ENCODE measurements at places on chromosomes 16 and 17. TPM values are rescaled to one million over a fixed set of nuclear protein-coding genes. Genes with fewer than 3 reads are reported as not detected.

Gene G6PC1
- total RNA-seq: not detected

DNA sequence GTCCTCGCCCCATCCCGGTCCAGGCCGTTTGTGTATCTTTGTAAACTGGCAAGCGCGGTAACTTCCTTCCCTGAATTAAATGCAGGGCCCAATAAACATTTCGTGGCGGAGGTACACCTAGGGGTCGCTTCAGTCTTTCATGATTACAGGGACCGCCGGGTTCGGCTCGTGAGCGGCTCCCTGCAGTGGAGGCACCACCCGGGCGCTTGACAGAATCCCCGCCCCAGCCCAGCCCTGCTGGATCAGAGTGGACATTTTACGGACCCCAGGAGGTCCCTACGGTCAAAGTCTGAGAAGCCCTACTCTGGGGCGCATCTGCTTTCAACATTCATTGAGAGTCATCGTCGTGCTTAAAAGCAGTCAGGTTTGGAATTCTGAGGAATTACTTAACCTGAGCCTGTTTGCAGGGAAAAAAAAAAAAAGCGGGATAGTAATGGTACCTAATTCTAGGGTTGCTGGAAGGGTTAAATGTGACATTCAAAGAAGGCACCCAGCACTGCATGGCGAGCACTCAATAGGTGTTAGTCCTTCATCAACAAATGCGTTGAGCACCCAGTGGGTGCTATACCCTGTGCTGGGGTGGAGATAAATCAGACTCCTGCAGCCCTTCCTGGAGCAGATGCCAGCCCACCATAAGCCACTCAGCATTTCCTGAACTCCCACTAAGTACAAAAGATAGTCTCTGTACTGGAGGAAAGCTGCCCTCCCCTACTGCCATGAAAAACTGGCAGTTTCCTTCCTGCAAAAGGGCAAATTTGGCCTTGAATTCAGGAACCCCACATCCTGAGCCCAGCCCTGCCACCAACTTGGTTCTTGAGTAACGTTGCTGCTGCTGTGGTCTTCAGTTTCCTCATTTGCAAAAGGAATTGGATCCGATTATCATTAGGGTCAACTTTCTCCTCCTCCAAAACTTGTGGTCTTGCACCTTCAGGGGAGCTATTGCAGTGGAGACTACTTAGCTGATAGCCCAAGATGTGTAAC, 658 bp upstream of the DUSP3 start:
- DNase-seq: no peak

DNA sequence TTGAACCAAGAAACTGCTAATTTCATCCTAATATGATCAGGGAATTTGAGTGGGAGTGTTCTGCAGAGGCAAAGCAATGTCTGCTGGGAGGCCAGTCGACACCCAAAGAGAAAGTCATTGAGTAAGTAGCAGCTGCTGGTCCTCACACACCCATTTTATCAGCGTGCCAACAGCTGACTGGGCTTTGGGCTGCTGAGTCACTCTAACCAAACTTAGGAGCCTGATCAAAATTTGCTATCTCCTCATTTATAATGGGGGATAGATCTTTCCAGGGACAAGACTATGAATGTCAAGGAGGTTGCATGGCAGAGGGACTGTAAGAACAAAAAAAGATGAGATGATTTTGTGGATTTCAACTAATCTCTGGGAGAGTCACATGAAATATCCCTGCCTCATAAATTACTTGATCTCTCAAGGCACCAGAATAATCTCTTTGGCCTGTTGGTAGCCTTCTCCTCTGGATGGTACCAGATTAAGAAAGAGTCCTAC, 32.9 kb downstream of the CPSF4L start:
- DNase-seq: peak; percentile 82

DNA sequence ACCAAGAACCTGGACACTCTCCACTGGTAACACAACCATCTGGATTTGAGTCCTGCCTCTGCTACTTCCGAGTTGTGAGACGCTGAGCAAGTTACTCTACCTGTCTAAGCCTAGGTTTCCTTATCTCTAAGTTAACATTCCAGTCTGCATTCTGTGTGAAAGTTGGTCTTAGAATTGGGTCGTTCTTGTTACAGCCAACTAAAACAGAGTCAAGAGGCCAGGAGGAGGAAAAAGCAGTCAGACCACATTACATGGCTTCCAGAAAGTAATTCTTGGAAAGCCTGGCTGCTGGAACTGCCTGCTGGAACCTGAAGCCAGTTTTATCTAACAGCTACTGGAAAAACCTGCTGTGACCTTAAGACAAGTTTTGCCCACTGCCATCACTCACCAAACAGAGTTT, 38.4 kb upstream of the XYLT1 start:
- DNase-seq: no peak

DNA sequence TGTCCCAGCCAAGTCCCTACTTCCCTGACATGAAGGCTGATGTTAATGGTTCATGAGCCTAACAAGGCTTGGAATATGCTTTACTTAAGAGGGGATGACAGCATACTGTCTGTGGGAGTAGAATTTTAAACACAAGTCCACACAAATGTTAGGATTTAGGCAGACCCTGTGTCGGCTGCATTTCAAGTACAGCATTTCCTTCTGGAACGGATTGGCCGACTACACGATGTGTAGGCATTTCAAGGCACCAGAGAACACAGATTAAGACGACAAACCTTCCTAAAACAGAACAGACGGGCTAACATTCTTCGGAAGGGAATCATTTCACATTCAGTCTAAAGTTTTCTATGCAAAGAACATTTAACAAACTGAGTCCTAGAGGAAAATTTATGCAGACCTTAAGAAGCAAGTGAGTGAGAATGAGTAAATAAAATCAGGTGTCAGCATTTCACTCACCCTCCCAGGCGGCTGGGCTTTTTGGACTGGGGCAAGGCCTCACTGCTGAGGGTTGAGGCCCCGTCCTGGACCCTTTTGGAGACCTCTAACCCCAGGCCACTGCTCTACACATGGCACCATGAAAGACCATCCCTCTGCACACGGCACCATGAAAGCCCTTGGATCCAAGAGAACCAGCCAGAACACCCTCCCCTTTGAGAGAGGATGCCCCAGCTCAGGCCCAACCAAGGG, 67.5 kb downstream of the SMPD3 start:
- no peak for DNase-seq

DNA sequence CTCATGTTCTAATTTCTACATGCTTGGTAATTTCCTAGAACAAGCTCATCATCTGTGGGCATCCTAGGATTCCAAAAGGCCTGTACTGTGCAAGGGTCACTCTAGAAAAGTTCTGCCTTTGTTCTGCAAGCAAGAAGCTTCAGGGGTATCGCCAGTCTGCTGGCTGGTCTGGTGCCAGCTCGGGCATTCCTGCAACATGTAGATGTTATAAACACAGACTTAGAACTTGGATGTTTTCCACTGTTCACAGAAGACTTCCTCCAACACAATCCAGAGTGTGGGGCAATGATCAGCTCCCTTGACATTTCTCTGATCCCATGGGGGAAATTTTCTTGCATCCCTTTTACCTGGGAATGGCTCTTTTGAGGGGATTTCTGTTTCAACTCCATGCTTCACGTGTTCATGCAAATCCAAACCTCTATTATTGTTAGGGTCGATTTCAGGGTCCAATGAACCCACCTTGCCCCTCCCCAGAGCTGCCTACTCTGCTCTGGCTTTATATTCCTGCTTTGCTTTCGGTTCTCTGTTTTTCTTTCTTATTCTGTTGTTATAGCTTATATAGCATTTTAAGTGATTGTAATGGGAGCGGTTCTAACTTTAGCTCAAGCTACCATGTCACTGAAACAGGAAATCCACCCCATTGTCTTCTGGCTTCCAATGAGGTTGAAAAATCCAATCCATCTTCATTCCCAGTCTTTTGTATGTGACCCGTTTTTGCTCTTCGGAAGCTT, 25.3 kb downstream of the UBE2O start:
- peak; percentile 51 for DNase-seq

GRCh38 chr16:1117176-1117900, 21.3 kb upstream of the C1QTNF8 start:
- no peak for DNase-seq

- no peak for DNase-seq
Observed at GRCh38 chr16:56711862-56712261, 18.1 kb upstream of the NUP93 start.

- DNase-seq: no peak
Observed at GRCh38 chr17:77798031-77798430, 160.5 kb upstream of the TNRC6C start.

GRCh38 chr17:10059684-10060211, 138.7 kb downstream of the GAS7 start:
- peak; percentile 85 for DNase-seq
